B cell (primary cell): ENCODE measurements at places on chromosomes 12 and 14.

DNA sequence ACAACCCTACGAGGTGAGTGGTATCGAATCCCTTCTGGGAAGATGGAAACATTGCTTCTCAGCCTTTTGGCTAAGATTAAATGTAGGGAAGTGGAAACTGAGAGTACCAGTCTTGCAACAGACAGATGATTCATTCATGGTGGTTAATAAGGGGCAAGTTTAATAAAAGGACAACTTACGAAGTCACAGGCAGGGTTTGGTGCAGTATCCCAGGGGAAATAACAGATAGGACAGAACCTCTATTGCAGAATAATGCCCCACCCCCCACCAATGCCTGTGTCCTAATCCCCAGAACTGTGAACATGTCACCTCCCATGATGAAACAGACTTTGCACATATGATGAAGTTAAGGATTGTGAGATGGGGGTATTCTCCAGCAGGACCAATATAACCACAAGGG, 212.5 kb downstream of the TBX5 start:
- no peak overlapping the region for H3K27ac ChIP-seq
- no peak for DNase-seq
- no peaks in the 10 kb centered on the region for H3K36me3 ChIP-seq
- H3K4me1 ChIP-seq = no peaks in the 10 kb centered on the region

DNA sequence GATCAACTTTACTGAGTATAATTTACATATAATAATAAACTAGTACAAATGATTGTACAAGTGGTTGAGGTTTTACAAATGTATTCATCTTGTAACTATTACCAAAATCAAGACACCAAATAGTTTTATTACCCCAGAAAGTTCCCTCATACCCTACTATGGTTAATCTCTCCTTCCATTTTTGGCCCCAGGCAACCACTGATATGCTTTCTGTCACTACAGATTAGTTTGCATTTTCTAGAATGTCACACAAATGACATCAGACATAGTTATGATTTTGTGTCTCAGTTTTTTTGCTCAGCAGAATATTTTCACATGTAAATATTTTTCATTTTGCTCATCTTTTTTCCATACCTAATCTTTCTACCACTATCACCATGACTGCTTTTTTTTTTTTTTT, 49.1 kb downstream of the TMX1 start:
- H3K4me3 ChIP-seq = no peak overlapping the region
- no peaks in the 10 kb centered on the region for H3K36me3 ChIP-seq
- DNase-seq = no peak
- H3K4me1 ChIP-seq = no peaks in the 10 kb centered on the region
- no peaks in the 10 kb centered on the region for H3K27me3 ChIP-seq
- H3K27ac ChIP-seq = no peak overlapping the region

DNA sequence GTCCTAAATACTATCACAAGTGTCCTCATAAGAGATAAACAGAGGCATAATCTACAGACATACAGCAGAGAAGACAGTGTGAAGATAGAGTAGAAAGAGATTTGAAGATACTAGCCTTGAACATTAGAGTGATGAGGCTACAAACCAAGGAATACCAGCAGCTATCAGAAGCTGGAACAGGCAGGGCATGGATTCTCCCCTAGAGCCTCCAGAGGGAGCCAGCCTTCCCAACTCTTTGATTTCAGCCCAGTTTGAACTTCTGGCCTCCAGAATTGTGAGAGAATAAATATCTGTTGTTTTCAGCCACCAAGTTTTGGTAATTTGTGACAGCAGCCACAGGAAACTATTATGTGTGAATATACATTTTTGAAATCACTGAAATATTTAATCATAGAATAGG, 47.2 kb downstream of the CCDC91 start:
- no peak overlapping the region for H3K4me3 ChIP-seq
- no peak overlapping the region for H3K27ac ChIP-seq
- H3K4me1 ChIP-seq = no peaks in the 10 kb centered on the region
- no peak for DNase-seq
- no peaks in the 10 kb centered on the region for H3K27me3 ChIP-seq
- H3K36me3 ChIP-seq = no peaks in the 10 kb centered on the region

DNA sequence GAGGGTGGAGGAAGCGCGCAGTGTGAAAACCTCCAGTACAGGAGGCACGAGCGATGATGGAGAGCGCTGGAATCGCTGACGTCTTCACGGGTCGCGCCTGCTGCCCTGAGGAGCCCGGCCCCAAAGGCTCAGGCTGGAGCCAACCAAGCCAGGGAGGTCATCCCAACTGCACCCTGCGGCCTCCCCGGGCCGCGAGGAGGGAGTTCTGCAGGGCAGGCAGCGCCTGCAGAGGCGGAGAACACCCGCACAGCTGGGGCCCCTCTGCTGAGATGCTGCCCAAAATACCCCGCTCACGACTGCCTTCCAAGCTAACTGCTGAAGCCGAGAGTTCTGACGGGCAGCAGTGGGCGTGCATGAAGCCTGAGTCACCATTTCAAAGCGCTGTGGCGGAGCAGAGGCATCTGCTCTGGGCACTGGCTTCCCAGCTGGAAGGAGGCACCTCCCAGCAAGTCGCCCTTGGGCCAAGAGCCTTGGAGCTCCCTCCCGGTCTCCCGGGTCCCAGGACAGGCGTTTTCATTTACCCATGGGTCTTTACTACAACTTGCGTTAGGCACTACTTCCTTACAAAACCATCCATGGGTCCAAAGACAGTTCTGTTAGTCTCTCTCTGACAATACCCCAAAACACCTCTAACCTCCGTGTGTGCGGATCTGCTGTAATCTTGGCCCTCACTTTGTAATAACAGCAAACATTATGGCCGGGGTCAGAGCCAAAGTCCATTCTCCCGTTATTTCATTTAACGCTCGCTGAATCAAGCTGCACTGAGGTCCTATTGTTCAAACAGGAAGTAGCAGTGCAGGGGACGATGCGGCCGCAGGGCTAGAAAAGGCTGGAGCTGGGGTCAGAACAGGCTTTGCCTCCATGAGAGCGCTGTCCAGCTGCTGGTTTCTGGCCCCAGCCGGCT, 60.1 kb upstream of the RIMBP2 start:
- no peaks in the 10 kb centered on the region for H3K36me3 ChIP-seq
- peaks cover 13% of the 10 kb centered on the region for H3K4me1 ChIP-seq
- H3K27ac ChIP-seq = no peak overlapping the region
- DNase-seq = no peak
- no peak overlapping the region for H3K4me3 ChIP-seq
- peaks cover 17% of the 10 kb centered on the region for H3K27me3 ChIP-seq

DNA sequence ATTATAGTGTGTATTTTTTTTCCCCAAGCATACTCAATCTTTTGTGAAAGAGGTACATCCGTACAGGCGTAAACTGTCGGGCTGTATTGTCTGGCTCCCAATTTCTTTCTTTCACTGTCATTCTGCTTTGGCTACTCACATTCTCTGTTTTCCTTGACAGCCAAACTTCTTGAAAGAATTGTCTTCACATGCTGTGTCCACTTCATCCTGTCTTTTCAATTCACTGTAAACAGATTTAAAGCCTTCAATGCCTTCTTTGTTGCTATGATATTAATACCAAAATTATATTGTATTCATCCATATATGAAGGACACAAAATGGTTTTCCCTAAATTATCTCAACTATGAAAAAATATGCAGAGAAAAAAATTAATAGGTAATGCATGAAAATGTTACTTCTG, 6.0 kb upstream of the ATP23 start:
- no peaks in the 10 kb centered on the region for H3K36me3 ChIP-seq
- peak overlapping the region; percentile 99 for H3K27ac ChIP-seq
- no peaks in the 10 kb centered on the region for H3K27me3 ChIP-seq
- no peak for DNase-seq
- peak overlapping the region; percentile 73 for H3K4me3 ChIP-seq

- H3K4me1 ChIP-seq = no peaks in the 10 kb centered on the region
- H3K27ac ChIP-seq = no peak overlapping the region
- no peak overlapping the region for H3K4me3 ChIP-seq
- H3K27me3 ChIP-seq = no peaks in the 10 kb centered on the region
Measured at GRCh38 chr12:5497329-5498053, 65.6 kb downstream of the NTF3 start.

DNA sequence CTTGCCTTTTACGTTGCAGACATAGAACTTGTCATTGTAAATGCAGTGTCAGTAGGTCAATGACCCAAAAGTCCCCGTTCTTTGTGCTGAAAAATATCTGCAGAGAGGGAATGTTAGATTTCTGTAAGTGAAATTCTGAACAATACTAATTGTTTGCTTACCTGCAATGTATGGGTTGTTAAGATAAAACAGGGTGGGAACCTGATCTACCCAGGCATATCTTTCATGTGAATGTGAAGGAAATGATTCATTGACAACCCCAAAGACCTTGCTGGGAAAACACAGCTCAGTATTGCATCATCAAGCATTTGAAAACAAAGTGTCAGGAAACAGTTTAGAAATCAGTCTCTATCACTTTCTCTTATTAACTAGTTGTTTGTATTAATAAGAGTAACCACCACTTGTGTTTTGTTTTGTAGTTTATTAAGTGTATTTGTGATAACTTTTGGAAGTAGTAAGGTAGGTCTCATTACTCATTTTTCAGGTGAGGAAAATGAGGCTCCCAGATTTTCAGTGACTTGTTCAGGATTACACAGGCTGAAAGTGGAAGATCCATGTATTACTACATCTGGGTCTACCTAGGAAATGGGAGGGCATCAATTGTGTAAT, 57.9 kb upstream of the SLC38A2 start:
- H3K4me1 ChIP-seq = no peaks in the 10 kb centered on the region
- no peak overlapping the region for H3K4me3 ChIP-seq

- no peak overlapping the region for H3K4me3 ChIP-seq
Measured at GRCh38 chr12:15435597-15435996, 113.3 kb downstream of the PTPRO start.

GRCh38 chr12:11581179-11581755, 68.2 kb upstream of the ETV6 start:
- H3K4me1 ChIP-seq = peaks cover 5% of the 10 kb centered on the region
- no peaks in the 10 kb centered on the region for H3K27me3 ChIP-seq
- no peak overlapping the region for H3K4me3 ChIP-seq
- H3K36me3 ChIP-seq = no peaks in the 10 kb centered on the region
- no peak overlapping the region for H3K27ac ChIP-seq

GRCh38 chr14:68124050-68124449, 304.5 kb downstream of the RAD51B start:
- H3K4me1 ChIP-seq = no peaks in the 10 kb centered on the region
- no peak for DNase-seq
- no peaks in the 10 kb centered on the region for H3K27me3 ChIP-seq
